Aorta (tissue), 5 donors: ENCODE measurements at places on chromosomes 11 and 22. TPM values are rescaled to one million over a fixed set of nuclear protein-coding genes. Genes with fewer than 3 reads are reported as not detected.

DNA sequence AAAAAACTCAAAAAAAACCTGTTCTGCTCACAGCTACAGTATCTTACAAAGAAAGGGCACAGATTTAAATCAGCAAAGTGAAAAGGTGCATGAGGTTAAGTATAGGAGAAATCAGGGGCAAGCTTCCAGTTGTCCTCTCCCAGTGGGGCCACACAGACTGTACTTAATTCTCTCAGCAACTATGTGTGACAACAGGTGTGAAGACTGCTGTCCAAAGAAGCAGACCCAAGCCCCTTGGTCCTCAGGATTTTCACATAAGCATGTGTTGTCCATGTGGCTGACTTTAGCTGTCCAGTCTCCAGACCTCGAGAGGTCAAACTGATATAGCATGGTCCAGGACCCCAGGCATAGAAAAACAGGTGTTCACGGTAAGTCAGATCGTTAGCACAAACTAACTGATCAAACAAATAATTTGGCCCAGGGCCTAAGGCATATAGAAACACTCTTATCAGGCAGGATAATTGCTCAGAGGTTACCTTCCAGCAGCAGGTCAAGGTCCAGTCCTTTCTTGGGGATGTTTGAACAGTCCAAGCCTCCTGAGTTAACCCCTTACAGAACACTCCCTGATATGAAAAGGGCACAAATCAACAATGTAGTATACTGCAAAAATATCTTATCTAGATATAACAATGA lies 21.1 kb upstream of the CSTF3 start:
- H3K27ac ChIP-seq, result no peak overlapping the region
- no peak overlapping the region for H3K4me3 ChIP-seq
- no peaks in the 10 kb centered on the region for H3K4me1 ChIP-seq
- no peak for DNase-seq
- H3K27me3 ChIP-seq, result no peaks in the 10 kb centered on the region

- H3K4me3 ChIP-seq, result no peak overlapping the region
- H3K27me3 ChIP-seq, result no peaks in the 10 kb centered on the region
- H3K27ac ChIP-seq, result no peak overlapping the region
- no peaks in the 10 kb centered on the region for H3K4me1 ChIP-seq
- DNase-seq, result no peak
- no peaks in the 10 kb centered on the region for H3K36me3 ChIP-seq
Measured at GRCh38 chr11:58006940-58007339, 16.7 kb upstream of the OR9Q1 start.

DNA sequence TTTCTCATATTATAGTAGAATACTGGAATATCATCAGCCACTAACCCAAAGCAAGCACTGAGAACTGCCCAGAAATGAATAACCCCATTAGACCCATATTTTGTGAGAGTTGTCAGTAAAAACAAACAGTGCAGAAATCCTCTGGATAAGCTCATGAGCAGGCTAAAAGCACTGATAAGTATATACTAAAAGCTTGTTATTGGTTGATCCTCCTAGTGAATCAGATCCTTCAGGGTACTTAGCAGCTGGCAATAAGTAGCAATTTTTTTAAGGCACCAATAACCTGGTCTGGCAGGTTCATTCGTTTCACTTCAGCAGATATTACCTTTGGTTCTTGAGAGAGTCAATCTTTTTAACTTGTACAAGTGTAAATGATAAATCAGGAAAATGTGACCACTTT lies 1.2 kb downstream of the NOX4 start:
- peak overlapping the region; percentile 87 for H3K27ac ChIP-seq
- peak overlapping the region; percentile 88 for H3K4me3 ChIP-seq
- no peaks in the 10 kb centered on the region for H3K4me1 ChIP-seq

GRCh38 chr22:47374273-47374771 lies 611.9 kb downstream of the TBC1D22A start:
- no peaks in the 10 kb centered on the region for H3K4me1 ChIP-seq
- DNase-seq, result peak; percentile 48
- no peak overlapping the region for H3K4me3 ChIP-seq
- no peaks in the 10 kb centered on the region for H3K27me3 ChIP-seq

The LARGE1 gene
- total RNA-seq, result 41.7 TPM
